ENCODE measurements at places on chromosomes 12 and 14.

DNA sequence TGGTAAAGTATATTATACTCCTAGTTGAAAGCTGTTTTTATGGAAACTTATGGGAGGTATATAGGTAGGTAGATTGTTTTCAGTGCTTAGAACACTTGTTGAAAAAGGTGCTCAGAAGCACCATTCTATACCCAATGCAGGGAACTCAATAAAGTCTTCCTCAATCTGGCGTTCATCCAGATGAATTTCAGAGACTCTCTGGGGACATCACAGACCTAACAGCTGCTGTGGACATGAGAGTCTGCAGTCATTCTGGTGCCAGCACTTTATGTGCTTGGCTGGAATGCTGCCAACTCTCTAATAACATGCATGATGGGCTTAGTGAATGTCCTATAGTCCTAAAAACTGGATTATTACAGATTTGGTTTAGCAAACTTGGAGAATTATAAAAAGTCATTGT lies 115.9 kb downstream of the NTN4 start:
- peak; percentile 97 for DNase-seq

DNA sequence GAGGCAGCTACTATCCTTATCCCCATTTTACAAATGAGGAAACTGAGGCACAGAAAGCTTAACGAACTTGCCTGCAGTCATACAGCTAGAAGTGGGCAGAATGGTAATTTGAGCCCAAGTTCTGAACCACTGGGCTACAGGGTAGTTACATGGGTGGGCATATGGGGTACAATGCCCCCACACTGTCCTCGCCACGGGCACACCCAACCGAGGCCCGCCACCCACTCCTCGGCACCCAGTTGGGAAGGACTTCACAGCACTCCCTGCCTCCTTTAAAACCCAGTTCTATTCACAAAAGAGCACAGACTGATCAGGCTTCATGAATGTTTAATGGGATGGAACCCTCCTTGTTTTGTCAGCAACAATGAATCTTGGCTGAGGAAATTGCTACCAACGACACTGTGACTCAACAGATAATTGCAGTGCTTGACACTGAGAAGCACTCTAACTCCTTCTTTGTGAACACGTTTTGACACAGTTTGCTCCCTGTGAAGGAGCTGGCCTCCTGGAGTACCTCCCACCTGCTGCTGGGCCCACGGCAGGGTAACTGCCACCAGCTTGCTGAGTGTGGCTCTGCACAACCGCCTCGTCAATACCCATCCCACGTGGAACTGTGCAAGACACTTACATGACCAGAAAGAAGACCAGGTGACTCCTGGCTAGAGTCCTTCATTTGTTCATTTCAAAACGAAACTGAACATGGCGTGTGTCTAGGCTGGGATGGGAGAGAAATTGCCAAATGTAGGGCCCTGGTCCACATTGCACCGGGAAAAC lies 63.5 kb downstream of the CLMN start:
- DNase-seq, result peak; percentile 30

GRCh38 chr14:63542231-63542999 lies 762 bp downstream of the PPP2R5E start:
- DNase-seq, result peak; percentile 42

GRCh38 chr12:99261256-99261655 lies 386.3 kb upstream of the GARIN6 start:
- no peak for DNase-seq

- DNase-seq, result no peak
Measured at GRCh38 chr12:103012884-103013283, 55.4 kb downstream of the ASCL1 start.

DNA sequence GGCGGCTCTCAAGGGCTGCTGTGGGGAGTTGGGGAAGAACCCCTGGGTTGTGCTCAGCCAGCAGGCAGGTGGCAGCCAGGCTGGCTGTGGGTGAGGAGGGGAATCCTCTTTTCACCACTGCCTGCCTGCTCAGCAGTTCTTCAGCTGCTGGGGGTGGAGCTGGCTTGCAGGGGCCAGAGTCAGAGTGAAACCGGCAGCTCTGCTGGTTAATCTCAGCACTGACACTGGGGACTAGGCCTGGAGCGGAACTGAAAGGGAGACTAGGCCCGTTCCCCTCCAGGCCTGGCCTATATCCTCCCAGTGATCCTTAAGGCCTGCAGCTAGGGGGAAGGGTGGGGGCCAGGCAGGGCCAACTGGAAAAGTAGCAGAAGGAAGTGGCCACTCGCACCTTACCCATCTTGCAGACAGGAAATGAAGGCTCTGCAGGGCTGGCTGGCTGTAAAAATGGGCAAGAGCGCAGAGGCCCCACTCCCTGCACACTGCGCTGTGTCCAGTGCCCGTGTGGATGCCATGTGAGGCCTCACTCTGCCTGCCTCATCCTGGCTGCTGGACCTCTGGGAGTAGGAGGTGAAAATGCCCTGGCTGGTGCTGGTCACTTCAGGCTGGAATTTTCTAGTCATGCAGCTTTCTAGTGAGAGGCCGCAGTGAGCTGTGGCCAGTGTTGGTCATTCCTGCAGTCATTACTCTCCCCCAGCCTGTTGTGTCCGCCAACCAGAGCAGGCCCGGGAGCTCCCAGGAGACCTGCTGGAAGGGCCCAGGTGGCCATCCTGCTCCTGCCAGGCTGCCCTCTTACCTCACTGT lies 39.4 kb downstream of the SH2B3 start:
- DNase-seq, result no peak

GRCh38 chr12:116882742-116883141 lies 1.5 kb upstream of the HRK start:
- DNase-seq, result no peak

GRCh38 chr12:107759410-107759809 lies 1.5 kb downstream of the PRDM4 start:
- no peak for DNase-seq

DNA sequence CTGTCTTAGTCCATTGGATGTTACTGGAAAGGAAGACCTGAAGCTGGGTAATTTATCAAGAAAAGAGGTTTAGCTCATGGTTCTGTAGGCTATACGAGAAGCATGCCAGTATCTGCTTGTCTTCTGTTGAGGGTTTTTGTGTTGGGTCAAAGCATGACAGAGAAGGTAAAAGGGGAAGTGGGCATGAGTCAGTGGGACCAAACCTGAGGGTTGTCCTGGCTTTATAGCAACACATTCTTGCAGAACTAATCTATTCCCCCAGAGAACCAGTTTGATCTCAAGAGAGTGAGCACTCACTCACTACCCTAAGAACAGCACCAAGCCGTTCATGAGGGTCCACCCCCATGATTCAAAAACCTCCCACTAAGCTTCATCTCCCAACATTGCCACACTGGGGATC lies 19.0 kb upstream of the KRAS start:
- no peak for DNase-seq

DNA sequence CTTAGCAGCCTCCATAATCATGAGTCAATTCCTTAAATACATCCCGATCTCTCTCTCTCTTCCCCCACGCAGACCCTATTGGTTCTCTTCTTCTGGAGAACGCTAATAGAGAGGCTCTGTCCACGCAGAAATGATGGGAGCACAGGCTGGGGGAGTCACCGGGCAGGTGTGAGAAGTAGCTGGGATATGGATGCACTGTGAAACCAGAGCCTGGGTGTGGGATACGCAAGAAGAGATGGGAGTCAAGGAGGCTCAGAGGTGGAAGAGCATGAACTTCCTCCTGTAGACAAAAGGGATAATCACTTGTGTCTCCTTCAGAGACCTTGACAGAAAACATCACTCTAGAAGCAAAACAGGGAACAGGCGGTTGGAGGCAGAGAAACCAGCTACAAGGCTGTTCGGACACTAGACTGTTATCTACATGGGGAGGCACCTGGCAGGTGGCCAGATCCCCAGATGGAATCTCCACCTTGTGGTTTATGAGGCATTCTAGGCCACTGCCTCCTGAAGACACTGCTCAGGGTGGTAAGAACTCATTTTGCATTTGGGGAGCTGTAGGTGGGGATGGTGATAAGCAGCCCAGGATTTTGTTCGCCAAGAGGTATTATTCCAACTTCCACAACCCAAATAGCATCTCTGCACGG lies 7.2 kb upstream of the SELPLG start:
- peak; percentile 72 for DNase-seq

DNA sequence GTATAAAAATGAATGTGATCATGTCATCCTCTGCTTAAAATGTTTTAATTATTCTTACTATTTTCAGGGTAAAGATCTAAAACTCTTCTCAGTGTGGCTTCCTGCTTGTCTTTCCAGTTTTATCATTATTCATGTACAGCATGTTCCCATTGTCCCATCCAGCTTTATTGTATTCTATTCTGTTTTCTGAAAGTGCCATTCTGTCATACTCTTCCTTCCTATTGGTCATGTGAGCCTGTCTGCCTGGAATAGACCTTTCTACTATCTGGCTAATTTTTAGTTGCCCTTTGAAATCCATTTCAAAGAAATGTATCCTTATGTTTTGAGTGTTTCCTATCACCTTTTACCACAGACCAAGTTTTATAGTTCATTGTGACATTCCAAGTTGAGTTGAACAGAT lies 34.9 kb downstream of the PALS1 start:
- no peak for DNase-seq

DNA sequence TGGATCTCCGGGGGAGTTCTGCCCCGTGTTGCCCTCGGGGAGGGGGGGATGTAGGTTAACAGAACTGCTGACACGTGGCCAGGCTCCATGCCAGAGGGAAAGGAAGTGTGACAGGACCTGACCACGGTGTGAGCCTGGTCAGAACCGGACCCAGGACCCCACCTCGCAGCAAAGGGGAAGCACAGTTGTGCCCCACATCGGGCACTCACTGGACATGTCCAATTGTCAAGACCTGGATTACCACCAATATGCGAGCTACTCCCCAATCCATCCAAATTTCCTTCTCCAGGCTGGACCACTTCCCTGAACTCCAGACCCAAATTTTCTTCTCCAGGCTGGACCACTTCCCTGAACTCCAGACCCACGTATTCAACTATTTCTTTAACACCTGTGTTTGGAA lies 78.8 kb upstream of the PIWIL1 start:
- DNase-seq, result no peak

DNA sequence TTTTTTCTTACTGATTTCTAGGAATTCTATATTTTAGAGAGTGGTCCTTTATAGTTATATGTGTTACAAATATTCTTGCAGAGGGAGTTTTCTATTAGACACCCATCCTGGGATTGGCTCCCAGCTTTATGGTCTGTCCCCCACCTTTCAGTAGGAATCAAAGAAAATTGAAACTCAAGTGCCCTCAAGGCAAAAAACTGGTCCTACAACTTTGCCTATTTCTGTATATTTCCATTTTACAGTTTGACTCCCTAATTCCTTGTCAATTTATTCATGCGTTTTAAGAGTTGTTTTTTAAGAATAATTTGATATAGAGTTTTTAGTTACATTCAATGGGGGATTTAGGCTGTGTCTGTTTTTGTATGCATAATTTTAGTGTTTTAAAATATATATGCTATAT lies 208.9 kb downstream of the SYNE2 start:
- DNase-seq, result no peak

DNA sequence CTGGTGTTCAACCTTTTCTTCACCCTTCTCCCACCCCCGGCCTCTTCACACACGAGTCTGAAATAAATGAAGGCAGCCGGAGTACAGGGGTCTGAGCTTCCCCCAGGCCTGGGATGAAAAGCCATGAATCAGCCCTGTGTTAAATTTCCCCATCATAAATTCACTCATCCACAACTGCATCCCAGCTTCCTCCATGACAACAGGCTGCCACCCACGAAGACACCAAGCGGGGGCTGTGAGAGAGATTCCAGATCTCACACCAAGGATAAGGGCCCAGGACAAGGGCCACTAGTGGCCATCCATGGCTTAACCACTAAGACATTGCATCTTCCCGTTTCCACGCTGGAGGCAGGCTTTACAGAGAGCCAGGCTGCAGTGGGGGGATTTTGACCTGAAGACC lies 93.9 kb upstream of the NCOR2 start:
- DNase-seq, result no peak

- DNase-seq, result no peak
Measured at GRCh38 chr12:49330032-49330619, 6.9 kb downstream of the C1QL4 start.

GRCh38 chr14:83271663-83272062 lies 1738.0 kb upstream of the SEL1L start:
- DNase-seq, result no peak

DNA sequence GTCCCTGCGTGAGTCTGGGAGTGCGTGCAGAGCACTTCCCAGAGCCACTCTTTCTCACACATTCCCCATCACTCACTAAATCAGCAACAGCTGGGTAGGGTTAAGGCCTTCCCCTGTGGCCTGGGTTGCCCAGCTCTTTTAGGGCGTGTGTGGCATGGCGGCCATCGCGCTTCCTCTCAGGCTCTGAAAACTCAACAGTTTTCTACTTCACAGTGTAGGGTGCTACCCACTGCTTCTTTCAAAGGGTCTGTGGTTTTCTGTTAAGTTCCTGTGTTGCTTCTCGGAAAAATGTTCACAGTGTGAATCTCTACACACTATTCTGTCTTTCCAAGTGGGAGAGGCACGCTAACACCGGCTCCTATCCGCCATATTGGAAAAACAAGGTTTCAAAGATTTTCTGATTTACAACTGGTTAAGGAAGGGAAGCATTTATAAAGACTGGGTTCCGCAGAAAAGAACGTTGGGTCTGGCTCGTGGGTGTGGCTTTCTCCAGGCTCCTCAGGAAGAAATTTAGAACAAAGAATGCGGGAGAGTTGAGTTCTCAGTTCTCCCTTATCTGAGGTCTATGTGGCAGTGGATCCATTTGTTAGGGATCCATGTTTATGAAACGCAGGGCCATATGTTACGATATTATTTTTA lies 34.9 kb upstream of the AEBP2 start:
- DNase-seq, result no peak

- no peak for DNase-seq
Measured at GRCh38 chr12:18141048-18141982, 51.3 kb upstream of the RERGL start.

DNA sequence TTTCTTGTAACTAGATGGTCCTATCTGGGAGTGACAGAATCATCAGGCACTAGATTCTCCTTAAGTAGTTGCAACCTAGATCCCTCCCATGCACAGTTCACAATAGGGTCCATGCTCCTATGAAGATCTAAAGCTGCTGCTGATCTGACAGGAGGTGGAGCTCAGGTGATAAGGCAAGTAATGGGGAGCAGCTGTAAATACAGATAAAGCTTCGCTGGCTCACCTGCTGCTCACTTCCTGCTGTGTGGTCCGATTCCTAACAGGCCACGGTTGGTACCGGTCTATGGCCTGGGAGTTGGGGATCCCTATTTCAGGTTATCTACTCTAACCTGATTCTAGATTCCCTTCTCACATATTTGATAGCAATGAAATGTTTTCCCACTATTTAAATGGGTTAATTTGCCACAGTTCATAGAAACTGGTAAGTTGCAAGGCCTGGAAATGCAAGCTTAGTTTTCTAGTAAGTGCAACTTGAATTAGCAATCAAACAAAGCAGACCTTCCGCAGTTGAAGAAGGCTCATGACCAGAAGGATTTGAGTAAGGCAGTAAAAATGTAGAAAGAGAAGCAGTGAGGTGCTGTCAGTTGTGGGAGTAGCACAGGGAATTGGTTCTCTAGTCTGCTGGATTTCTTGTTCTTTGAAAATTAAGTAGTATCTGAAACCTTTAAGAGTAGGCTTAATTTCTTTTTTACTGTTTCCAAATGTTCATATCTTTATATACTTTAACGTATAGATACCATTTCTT lies 332.3 kb downstream of the EGLN3 start:
- no peak for DNase-seq

DNA sequence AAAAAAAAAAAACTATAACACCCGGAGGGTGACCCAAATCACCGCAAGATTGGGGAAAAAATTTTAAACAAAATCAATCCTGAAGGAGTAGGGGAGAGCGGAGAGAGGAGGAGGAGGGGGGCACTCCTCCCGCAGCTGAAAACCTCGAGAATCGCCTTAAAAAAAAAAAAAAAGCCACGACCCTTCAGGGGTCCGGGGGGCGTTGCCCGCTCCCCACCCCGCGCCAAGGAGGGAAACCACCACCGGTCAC lies 254 bp downstream of the GTF2A1 start:
- no peak for DNase-seq
